ENCODE measurements at places on chromosomes 6 and 20.

- DNase-seq: peak; percentile 26
Observed at GRCh38 chr20:58852543-58853271, at the start of gene GNAS. GNAS (plus strand) TSS chr20:58852716.

DNA sequence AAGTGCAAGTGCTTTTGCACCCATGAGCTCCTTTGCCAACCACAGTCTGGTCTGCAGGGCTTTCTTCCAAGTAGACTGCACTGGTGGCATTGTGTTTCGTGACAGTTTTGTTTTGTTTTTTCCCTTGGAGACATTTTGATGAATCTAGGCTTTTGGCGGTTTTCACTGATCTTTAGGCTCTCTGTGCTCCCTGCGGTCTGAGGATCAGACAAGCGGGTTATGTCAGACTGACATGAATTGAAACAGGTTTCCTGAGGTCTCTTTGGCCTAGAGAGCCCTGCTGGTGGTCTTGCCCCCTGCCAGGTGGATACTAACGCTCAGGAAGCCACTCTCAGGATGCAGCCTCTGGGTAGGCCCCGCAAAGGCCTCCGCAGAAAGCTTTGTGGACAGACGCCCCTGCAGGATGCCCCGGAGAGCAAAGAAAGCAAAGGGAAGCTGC, 555.4 kb upstream of the AGPAT4 start:
- no peak for DNase-seq

GRCh38 chr6:118843685-118844390, 50.1 kb upstream of the ASF1A start:
- DNase-seq: no peak

DNA sequence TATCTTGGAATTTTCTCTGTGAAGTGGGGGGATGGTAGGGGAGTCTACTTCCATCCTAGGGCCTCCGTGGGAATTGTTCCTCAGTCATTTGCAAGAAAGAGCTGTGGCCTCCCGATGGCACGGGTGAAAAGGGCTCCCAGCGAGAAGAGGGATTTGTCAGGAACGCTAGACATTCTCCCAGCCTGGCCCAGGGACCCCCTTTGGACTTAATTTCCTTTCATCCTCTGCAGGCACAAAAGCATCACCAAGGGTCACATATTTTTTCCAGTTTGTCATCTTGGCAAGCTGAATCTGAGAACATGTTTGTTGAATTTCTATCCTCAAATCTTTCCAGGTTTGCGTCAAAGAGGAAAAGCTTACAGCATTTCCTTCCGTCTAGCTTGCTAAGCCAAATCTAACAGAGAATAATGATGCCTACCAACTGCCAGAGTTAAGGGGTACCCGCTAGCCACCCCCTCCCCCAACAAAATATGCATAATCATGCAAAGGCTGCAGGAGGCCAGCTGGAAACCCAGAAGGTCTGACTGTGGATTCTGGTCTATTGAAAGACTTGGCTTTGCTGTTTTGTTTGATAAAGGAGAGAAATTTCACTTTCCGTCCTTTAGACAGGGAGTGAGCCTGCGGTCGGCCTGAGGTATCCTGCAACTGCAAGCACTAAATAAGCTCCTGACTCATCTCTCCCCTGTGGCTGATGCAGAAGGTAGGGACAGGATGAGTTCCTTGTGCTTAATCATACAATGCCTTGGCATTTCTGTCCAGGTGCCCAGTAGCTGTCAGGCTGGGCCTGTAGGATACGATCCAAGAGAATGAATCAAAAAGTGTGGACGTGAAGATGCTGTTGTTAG, 23.1 kb downstream of the PSMG4 start:
- DNase-seq: peak; percentile 91

DNA sequence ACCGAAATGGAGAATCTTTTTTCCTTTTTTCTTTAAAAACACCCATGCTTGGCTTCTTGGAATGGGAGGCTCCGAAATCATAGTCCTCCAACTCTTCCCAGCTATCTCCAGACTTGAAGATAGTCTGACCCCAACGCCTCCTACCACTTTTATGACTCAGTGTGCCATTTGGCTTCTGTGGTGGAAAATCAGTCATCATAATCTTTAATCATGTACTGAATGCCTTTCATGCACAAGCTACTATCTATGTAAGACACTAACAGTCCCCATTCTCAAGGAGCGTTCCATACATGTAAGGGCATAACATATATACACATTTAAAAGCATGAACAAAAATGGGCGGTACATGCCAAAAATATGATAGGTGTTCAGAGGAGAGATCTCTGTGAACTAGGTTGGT, 44.1 kb downstream of the TMEM14B start:
- no peak for DNase-seq

- DNase-seq: peak; percentile 91
Observed at GRCh38 chr6:17714879-17715851, 8.4 kb upstream of the NUP153 start.

DNA sequence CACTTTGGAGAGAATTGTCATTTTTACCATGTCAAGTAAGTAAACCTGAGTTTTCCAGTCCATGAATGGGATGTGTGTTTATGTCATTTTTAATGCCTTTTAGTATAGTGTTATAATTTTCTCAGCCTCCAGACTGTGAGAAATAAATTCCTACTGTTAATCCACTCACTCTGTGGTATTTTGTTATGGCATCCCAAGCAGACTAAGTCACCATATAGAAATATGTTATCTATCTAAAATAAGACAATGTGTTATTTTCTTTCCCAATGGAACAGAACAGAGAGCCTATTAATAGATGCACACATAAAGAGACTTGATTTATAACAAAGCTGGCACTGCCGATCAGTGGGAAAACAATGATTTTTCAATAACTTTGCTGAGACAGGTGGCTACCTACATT, 70.2 kb upstream of the SLC4A11 start:
- DNase-seq: no peak

GRCh38 chr6:6586671-6587526, 1.6 kb upstream of the LY86 start:
- no peak for DNase-seq
